Urinary bladder (tissue), 4 donors: ENCODE measurements at places on chromosomes 7 and 10. TPM values are rescaled to one million over a fixed set of nuclear protein-coding genes. Genes with fewer than 3 reads are reported as not detected.

The ASAH2 gene
- total RNA-seq, result 1.1 TPM

The HTR5A gene
- not detected for total RNA-seq

The C10orf95 gene
- total RNA-seq, result not detected

The CRYGN gene
- total RNA-seq, result 0.16 TPM

The CALML5 gene
- total RNA-seq, result not detected

The OR9A4 gene
- total RNA-seq, result 0.63 TPM
